ELR (cell line): ENCODE measurements at places on chromosomes 2 and 18.

- DNase-seq = no peak
These were observed 222.1 kb downstream of the CELF4 start for GRCh38 chr18:37343542-37343851.

GRCh38 chr18:10229458-10229857, 225.0 kb upstream of the APCDD1 start:
- no peak for DNase-seq

- DNase-seq = peak; percentile 9
These were observed 271.0 kb downstream of the TNS1 start for GRCh38 chr2:217731805-217732204.

DNA sequence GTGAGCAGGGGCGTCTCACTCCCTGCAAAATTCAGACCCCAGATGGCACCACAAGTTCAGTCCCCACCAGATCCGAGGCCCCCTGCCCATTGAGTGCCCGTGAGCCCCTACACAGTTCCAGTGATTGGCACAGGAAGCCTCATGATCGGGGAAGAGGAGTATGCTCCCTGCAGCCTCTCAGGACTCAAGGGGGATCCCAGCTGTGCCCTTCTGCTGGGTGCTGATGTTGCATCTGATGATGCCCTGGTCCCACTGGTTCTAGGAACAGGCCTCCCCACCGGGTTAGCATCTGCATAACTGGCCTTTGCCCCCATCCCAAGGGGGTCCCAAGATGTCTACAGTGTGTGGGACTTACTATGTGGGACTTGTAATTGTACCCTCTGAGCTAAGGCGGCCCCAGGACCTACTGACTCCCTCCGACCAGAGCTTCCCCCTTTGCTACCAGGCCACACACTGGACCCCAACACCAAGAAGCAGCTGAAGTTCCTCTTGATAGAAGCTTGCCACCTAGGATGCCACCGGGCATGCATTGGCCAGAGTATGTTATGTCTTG, 8.6 kb downstream of the ALPG start:
- no peak for DNase-seq

DNA sequence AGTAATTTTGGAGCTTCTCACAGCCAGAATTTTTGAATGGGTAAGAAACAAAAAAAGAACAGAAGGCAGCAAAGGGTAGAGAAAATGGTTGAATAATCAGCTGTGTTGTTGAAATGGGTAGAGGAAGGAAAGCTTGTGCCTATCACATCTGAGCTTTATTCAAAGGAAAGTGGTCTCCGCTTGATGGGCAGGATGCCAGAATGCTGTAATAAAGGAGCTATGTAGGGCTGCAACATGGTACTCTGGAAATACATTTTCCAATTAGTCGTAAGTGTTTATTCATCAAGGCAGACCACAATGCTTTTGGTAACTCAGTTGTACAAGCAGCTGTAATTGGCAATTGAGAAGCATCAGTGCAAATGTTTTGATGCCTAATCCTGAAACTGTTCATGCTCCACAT, 196.9 kb downstream of the ICOS start:
- no peak for DNase-seq

- DNase-seq = no peak
These were observed 333.0 kb downstream of the IRS1 start for GRCh38 chr2:226466589-226466988.

DNA sequence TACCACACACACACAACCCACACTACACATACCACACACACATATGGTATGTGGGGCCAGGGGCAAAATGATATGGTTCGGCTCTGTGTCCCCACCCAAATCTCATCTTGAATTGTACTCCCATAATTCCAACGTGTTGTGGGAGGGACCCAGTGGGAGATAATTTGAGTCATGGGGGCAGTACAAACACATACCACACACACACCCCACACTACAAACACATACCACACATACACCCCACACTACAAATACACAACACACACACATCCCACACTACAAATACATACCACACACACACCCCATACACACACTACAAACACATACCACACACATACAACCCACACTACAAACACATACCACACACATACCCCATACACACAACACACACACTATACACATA, 117.8 kb downstream of the TTC32 start:
- DNase-seq = no peak

- no peak for DNase-seq
These were observed 82.7 kb upstream of the POMC start for GRCh38 chr2:25251071-25251421.

DNA sequence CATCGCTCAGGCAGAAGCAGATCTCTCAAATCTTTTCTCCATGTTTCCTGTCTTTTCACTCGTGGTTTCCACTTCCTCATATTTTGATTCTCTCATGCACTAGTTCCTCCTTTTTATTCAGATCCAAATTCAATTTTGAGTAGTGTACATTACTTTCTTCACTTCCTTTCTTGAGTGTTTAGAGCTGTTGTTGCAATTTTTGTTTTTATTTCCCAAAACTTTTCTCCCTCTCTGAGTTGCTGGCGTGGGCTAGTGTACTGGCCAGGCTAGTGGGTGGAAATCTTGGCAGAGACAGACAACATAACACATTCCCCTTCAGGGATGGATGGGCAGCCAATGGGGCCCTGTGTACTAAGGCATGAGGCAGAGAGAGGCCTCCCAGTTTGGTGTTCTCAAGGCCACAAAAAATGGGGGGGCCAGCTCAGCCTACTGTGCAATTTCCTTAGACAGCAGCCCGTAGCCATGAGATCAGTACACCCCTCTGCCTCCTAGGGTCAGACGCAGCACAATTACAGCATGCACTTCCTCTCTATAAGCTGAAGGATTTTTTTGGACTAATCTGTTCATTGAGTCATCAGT, 145.1 kb upstream of the PID1 start:
- DNase-seq = peak; percentile 59

- no peak for DNase-seq
These were observed 19.1 kb upstream of the TRIB2 start for GRCh38 chr2:12697617-12698016.
